SK-N-SH treated with all-trans-retinoic acid at 6 μM for 48 hours (cell line): ENCODE measurements at places on chromosomes 5 and 9.
A peak's percentile ranks its signal among the peaks of the same experiment; 100 is the strongest.

DNA sequence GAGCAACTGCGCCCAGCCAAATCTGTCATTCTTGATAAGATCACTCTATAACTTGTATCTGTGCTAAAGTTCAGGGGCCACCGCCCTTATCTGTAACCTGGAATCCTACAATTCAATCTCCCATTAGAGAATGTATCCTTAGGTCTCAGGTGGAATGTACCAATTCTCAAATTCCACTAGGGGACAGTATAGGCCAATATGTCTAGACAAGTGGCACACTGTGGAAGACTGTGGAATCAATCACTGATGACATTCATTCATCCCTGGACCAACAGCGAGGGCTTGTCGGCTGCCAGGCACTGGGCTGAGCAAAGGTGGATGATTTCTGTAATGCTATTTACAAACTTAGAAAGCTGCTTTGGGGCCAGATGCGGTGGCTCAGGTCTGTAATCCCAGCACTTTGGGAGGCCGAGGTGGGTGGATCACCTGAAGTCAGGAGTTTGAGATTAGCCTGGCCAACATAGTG is 28.7 kb upstream of the MEGF9 start:
- ATAC-seq: peak; percentile 95

DNA sequence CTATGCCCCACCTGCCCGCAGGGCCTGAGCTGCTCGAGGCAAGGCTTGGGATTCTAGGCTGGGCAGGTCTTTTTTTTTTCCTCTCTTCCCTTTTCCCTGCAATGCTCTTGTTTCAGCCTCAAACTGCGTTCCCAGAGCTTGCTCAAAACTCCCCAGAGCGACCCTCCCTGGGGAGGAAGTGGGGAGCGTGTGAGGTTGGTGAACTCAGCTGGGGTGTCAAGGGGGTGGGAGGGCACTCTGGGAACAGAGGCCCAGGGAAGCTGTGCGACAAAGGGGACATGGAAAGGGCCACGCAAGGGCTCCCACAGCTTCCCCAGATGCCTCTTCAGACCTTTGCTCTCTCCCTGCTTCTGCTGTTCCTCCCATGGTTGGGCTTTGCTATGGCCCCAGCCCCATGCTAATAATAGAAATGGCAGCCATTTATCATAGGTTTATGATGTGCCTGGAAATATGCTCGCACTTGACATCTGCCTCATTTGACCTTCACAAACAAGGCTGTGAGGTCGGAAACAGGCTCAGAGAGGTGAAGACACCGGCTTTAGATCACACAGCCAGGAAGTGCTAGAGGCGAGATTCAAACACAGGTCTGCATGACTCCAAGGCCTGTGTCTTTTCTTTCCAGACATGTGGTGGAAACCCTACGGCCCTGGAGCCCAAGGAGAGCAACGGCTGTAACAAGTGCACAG is 40.9 kb upstream of the IL17B start:
- ATAC-seq: no peak

- ATAC-seq: no peak
Observed at GRCh38 chr9:13971966-13972655, 341.8 kb downstream of the NFIB start.

GRCh38 chr5:109404428-109404960 is 5.3 kb downstream of the PJA2 start:
- ATAC-seq: no peak

DNA sequence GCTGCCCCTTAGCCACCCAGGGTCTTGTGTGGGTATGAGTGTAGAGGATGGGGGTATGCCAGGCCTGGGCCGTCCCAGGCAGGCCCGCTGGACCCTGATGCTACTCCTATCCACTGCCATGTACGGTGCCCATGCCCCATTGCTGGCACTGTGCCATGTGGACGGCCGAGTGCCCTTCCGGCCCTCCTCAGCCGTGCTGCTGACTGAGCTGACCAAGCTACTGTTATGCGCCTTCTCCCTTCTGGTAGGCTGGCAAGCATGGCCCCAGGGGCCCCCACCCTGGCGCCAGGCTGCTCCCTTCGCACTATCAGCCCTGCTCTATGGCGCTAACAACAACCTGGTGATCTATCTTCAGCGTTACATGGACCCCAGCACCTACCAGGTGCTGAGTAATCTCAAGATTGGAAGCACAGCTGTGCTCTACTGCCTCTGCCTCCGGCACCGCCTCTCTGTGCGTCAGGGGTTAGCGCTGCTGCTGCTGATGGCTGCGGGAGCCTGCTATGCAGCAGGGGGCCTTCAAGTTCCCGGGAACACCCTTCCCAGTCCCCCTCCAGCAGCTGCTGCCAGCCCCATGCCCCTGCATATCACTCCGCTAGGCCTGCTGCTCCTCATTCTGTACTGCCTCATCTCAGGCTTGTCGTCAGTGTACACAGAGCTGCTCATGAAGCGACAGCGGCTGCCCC is 2.6 kb downstream of the SLC35A4 start:
- no peak for ATAC-seq

DNA sequence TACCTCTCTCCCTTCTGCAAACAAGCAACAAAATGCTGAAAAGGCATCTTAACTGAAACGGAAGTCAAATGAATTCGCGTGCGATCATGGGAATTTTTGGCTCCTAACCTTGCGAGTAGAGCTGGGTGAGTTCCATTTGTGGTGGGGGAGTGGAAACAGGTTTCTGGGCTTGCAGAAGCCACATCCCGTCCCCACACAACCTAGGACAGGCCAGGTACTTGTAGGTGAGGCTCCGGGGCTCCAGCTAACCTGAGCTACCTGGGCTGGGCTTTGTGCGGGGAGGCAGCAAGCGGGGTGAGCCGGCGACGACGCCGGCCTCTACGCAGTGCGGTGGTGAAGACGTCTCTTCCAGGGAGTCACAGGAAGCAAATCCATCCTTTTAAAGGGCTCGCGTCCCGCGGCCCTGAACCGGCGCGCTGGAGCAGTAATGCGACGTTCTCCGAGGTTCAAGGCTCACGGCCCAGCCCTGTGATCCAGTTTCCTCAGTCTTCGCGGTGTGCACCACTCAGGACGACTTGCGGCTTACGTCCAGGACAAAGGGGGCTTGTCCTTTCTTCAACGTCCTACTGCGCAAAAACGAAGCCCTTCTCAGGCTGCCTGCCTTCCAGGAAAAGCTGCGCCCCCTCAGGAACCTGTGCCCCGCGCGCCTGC is 567 bp upstream of the SPIN1 start:
- peak; percentile 83 for ATAC-seq

DNA sequence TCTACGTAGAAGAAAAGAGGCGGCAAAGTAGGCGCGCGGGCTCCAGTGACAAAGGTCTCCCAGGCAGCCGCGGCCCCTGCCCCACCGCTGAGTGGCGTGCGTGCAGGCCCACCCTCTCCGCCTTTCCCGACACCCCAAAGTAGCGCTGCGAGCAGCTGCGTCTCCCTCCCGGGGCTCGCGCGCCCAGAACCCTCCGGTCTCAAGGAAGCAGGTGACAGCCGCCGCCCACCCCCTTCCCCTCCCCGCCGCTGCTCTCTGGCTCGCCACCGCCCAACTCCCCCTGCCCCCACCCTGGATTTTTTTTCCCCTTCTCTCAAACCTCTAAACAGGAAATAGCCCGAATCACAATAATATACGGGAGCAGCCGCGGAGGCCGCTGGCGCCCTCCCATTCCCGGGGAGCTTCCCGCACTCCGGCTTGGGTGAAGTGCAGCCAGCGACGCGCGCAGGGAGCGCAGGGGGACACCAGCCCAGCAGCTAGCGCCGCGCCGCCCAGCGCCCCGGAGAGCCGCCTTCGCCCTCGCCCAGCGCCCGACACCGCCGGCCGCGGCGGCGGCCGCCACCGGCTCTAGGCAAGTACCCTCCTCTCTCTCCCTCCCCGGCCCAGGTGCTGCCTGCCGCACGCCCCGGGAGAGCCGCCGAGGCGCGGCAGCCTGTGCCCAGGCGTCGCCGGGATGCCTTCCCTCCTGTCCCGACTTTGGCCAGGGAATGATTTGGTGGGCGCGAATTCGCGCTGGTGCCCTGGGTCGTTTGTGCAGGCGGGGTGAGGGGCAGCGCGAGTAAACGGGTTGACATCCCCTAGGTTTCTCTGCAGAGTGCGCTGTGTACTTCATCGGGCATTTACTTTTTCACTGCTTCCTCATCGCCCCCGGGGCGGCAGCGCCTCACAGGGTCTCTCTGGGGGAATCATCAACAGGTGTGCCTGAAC is 52.7 kb upstream of the TJP2 start:
- ATAC-seq: peak; percentile 79

DNA sequence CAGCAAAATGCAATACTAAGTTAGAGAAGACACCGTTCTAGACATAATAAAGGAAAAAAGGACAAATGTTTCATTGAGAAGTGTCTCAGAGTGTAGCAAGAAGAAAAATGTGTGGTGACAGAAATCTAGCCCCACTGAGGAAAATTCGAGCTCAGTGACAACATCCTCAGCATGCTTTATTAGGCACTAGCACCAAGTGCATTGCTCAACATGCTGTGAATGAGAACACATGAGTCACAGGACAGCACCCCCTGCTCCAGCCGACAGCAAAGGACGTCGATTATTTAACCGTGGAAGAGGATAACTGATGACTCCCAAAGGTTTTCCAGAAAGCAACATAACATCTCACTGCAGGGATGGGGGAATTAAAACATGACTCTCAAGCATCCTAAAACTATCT is 182.7 kb downstream of the GNAQ start:
- peak; percentile 67 for ATAC-seq

DNA sequence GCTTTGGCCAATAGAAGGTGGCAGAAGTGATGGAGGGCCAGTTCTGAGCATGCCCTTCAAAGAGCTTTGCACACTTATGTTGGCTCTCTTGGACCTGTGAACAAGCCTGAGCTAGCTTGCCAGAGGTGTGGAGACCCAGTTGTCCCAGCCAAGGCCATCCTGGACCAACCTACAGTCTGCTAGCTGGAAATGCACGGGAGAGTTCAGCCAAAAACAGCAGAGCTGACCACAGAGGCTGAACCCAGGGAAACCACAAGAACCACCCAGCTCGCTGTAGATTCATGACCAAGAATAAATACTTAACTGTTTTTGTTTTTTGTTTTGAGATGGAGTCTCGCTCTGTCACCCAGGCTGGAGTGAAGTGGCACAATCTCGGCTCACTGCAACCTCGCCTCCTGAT is 65.4 kb upstream of the HAND1 start:
- no peak for ATAC-seq

- no peak for ATAC-seq
Observed at GRCh38 chr9:72089451-72090130, 29.2 kb upstream of the C9orf57 start.

GRCh38 chr5:73499187-73499586 is 945 bp downstream of the BTF3 start:
- no peak for ATAC-seq

DNA sequence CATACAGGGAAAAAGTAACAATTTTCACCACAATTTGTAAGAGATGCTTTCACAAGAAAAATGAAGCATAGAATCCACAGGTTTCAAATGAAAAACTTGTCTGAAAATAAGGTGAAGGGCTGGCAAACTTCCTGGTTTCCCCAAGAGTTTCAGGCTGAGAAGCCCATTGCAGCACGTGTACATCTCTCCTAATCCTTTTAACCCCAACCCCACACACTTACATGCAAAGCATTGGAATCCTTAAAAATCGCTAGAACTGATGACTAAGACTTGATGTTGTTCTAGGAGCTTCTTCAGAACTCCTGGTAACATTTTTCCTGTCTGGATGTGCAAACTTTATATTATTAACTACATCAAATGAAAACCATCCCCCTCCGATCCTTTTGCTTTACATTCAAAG is 317.8 kb upstream of the RGMB start:
- peak; percentile 47 for ATAC-seq

- ATAC-seq: no peak
Observed at GRCh38 chr9:125511789-125512660, 195.0 kb downstream of the MAPKAP1 start.

DNA sequence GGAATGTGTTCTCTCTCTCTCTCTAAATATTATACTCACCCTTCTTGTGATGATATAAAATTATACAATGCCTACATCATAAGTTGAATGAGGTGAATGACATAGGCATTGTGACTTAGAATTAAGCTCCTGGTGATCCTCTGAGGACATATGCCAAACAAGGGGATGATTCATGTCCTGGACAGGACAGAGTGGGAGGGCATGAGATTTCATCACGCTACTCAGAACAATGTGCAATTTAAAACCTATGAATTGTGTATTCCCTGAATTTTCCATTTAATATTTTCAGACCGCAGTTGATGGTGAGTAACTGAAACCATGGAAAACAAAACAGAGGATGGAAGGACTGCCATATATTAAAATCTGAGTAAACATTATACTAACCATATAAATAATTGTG is 782.2 kb upstream of the NUDT12 start:
- no peak for ATAC-seq

GRCh38 chr5:23367874-23368273 is 139.5 kb upstream of the PRDM9 start:
- ATAC-seq: no peak

- peak; percentile 40; the same call in 2 of the 3 replicates for ATAC-seq
Observed at GRCh38 chr9:117734523-117735314, 30.5 kb downstream of the TLR4 start.

GRCh38 chr5:116468583-116468982 is 106.0 kb downstream of the SEMA6A start:
- ATAC-seq: no peak

DNA sequence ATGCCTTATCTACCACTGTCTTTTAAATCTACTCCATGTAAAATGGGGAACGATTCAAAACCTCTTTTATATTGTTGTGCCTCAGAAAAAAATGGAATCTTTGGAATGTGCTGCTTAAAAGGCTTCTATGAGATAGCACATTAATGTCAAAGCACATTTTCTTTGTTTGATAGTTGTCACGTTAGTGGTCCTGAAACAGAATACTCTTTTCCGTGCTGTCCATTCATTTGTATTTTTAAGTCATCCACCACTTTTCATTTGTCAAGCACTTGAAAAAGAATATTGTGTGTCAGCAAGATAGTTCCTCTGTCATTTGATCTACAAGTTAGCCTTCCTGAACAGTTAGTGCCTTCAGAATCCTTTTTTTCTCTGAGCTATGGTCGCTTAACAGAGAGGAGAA is 246.9 kb downstream of the MAST4 start:
- ATAC-seq: no peak

DNA sequence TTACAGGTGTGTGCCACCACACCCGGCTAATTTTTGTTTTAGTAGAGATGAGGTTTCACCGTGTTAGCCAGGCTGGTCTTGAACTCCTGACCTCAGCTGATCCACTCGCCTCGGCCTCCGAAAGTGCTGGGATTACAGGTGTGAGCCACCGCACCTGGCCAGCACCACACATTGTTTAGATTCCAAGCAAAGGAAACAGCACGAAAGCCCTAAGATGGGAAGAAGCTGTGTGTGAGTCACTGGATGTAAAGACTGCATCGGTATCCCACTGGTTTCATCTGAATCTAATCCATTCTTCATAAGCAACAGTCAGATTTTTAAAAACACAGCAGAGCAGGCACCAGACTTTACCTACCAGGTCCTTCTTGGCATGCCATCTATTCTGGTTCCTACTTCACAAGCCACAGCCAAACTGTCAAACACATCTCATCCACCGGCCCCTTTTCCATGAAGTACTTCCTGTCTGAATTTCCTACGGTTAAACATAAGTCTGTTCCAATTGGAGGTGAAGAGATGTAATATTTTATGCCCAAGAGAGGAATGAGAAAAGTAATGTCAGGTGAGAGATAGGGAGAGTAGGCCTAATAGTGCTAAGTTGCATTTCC is 17.4 kb downstream of the UBTD2 start:
- ATAC-seq: no peak

GRCh38 chr5:6603643-6604042 is 29.2 kb downstream of the NSUN2 start:
- no peak for ATAC-seq
